ENCODE measurements at places on chromosomes 3 and 15.

DNA sequence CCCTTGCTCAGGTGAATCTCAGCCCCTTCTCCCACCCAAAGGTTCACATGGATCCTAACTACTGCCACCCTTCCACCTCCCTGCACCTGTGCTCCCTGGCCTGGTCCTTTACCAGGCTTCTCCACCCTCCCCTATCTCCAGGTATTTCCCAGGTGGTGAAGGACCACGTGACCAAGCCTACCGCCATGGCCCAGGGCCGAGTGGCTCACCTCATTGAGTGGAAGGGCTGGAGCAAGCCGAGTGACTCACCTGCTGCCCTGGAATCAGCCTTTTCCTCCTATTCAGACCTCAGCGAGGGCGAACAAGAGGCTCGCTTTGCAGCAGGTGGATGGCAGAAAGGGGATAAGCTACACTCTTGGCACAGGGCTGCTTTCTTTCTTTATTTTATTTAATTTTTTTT lies 4.5 kb downstream of the FAM131A start:
- DNase-seq = no peak

- DNase-seq = no peak
These were observed 145.4 kb upstream of the TLE3 start for GRCh38 chr15:70242951-70243685.

GRCh38 chr15:57298843-57299550 lies 77.3 kb upstream of the CGNL1 start:
- no peak for DNase-seq

DNA sequence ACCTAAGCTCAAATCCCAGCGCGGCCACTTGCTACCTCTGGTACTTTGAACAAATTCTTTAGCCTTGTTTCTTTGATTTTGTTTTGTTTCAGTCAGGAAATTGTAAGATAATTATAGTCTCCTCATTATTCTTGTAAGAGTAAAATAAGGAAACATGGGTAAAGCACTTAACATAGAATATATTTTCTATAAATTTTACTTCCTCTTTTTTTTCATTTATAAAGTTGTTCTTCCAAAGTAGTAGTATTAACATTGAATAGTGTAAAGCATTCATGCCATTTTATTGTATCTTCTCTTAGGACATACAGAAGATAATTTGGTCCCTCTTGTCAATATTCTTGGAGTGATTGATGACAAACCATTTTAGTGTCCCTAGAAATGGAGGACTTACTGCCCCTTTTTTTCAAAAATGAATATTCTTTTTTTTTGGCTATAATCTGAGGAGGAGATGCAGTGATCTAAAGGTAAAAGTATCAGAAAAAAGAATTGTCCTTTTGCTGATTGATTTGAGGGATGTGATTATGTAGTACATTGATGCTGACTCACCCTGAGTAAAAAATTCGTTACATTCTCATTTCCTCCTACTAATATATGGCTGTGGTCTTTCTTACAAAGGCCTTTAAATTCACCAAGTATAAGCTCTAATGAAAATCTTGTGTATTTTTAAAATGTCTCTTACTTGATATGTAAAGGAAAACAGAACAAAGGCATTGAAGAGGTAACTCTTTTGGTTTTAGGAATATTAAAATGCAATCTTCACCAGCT lies 51.0 kb downstream of the ALCAM start:
- DNase-seq = no peak

GRCh38 chr15:34018021-34018645 lies 20.9 kb downstream of the AVEN start:
- no peak for DNase-seq

GRCh38 chr3:14598143-14598569 lies 53.4 kb upstream of the CCDC174 start:
- DNase-seq = peak; percentile 33

DNA sequence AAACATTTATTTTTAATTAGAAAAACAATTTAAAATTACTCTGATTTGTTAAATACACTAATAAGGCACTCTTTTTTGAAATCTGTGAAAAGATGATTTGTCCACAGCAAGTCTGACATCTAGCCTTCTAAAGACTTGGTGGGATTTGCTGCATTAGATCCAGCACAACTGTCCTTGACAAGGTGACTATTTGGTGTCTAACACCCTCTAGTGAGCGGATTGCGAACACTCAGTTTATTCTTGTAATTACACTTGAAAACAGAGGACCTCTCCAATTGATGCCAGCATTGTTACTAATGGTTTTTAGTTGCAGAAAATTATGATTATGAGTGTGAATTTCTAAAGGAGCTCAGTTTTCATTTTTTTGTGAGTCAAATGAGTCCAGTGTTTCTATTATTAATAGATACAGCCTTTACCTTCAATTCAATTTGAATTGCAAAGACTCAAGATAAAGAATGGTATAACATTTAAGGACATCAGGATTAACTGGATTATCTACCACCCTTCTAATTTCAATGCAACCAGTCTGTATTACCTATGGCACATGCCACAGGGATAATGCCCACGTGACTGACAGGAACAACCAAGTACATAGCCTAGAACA lies 29.7 kb upstream of the STRIT1 start:
- peak; percentile 76 for DNase-seq

GRCh38 chr3:14318646-14319045 lies 83.8 kb upstream of the SLC6A6 start:
- peak; percentile 41 for DNase-seq

DNA sequence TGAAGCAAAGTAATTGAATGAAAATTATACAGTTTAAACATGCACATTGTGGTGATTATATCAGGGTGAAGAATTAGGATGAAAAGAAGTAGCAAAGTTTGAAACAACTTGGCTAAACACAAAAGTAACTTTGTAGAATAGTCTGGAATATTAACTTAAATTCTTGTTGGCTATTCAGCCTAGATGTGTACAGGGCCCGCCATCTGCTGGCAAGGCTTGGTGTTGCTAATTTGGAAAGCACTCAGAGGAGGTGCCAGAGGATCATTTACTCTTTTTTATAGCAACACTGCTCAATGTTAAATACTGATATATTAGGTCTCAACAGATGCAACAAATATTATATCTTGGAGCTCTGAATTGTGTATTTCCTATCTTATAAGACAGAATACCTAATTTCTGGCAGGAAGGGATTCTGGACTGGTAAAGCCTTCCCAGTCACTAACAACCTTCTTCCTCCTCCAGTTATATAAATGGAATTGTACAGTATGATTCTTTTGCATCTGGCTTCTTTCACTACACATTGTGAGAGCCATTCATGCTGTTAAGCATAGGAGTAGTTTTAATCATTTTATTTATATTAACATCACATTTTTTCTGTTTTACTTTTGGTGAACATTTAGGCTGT lies 36.1 kb downstream of the TTC23 start:
- DNase-seq = peak; percentile 71

GRCh38 chr15:80160570-80161156 lies 7.9 kb downstream of the FAH start:
- DNase-seq = peak; percentile 71

GRCh38 chr3:131596884-131597283 lies 94.1 kb upstream of the MRPL3 start:
- DNase-seq = no peak

GRCh38 chr3:107574650-107575049 lies 51.9 kb downstream of the BBX start:
- peak; percentile 54 for DNase-seq

GRCh38 chr3:52453496-52454249 lies at the start of gene TNNC1:
Gene TNNC1, minus strand, starts transcription at chr3:52454041. Its CDS starts 26 bp downstream, at chr3:52454015.
- no peak for DNase-seq

- DNase-seq = no peak
These were observed 42.3 kb upstream of the CORO2B start for GRCh38 chr15:68536331-68537095.

DNA sequence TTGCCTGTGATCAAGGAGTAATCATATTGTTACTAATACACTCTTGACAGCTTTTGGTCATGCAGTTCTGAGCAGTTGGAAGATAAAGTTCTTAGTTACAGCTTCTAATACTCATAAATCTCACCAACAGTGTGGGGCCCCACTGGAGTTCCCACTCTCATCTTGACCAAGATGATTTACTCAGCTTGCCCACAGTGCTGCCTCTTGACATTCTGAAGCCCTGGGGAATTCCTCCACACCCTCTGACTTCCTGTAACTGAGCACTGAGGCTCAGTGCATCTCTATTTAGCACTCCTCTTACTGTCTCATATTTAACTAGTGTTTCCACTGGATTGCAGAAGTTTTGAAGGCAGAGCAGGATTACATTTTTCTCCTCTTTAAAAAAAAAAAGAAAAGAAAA lies 1.9 kb upstream of the ARL6IP5 start:
- peak; percentile 94 for DNase-seq

- no peak for DNase-seq
These were observed 233.2 kb upstream of the TPM1 start for GRCh38 chr15:62809115-62809967.

- DNase-seq = no peak
These were observed 18.3 kb upstream of the PKM start for GRCh38 chr15:72249142-72249810.

GRCh38 chr3:144390786-144391185 lies 419.2 kb downstream of the DIPK2A start:
- no peak for DNase-seq

DNA sequence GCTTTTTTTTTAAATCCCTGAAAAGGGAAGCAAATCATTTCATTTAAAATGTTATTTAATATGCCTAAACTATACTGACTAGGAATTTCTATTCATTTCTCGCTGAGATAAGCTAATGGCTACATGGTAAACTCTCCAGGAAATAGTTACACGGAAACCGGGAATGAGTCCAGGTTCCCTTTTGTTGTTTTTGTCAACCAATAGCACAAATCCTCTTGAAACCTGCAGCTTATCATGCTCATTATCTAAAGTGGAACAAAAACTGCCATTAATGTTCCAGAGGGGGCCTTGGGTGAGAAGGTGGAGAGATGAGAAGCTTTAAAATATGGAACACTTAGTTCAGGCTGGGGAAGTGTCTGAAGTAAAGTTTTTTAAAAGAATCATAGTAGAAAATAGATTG lies 113.5 kb upstream of the ALCAM start:
- DNase-seq = no peak

- no peak for DNase-seq
These were observed 345.2 kb downstream of the VGLL3 start for GRCh38 chr3:86645756-86646155.
